ENCODE measurements at places on chromosomes 2 and 18.

DNA sequence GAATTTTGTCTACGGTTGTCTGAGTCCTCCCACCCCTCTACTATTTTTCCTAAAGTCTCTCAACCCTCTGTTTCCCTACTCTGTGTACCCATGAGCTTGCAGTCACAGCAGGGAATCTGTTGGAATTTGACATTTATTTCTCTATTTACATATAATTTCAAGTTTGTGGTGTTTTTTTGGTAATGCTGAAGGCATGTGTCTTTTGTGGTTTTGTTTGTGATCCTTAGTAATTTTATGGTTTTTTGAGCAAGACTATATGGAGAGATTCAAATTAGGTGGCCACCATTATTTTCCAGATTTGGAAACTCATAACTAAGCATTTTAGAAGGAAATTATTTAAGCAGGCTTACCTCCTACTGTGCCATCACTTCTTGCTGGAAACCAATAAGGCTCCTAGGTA is 27.2 kb upstream of the FBLN7 start:
- DNase-seq: no peak

- DNase-seq: no peak
Observed at GRCh38 chr2:206619011-206619410, 23.3 kb upstream of the FAM237A start.

- no peak for DNase-seq
Observed at GRCh38 chr2:240572141-240573031, 4.1 kb downstream of the RNPEPL1 start.

DNA sequence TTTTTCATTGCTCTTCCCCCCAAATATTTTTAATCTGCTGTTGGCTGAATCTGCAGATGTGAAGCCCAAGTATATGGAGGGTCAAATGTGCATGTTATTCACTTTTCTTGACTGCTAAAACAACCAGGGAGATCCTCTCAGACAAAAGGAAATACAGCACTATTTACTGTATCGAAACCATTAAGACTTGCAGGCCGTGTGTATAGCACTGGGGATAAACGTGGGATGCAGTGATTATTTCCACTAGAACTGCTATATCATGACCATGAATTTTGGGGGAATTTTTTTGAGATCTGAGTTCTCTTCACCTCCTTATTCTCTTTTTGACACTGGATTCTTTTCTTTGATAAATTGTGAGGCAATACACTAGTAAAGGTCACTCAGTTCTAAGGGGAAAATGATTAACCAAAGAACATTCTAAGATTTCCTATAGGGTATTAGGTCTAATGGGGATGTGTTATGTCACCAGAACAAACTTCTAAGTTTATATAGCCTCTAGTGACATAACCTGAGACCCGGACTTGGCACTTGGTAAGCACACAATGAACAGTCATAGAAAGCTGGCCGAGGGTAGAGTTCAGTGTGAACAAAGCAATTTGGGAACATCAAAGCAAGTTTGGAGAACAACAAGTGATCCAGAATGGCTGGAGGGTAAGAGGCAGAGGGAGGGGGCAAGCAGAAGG is 14.9 kb upstream of the UGT1A1 start:
- DNase-seq: no peak

All from GDM1 (cell line).